ENCODE measurements at places on chromosomes 1 and 21.

DNA sequence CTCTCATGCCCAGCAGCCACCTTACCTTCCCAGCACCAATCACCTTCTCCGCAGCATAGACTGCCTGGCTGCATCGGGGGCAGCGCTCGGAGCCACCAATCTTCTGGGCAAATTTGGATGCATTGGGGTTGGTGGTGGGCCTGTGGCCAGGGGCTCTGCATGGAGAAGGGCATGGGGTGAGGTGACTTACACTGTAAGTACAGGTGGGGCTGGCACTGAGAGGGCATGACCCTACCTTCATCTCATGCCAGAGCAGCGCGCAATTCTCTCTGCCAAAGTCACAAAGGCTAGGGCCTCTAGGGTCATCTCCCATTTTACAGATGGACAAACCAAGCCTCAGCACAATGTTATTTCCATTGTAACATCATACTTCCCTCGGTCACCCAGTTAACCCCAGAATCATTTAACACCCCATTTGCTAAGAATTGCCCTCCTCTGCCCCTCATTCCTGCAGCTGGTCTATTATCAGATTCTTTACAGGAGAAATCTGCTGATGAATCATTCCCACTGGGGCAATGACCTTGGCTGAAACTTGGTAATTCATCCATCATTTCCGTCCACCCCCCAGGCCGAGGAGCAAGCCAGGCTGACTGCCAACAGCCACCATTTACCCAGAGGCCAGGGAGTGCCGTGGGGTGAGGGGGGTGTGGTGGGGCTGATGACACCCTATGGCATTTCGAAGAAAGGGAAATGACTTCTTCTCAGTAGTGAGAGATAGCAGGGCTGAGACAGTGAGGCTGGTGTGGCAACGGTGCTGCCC is 17.9 kb downstream of the CSRP1 start:
- DNase-seq: peak; percentile 93

DNA sequence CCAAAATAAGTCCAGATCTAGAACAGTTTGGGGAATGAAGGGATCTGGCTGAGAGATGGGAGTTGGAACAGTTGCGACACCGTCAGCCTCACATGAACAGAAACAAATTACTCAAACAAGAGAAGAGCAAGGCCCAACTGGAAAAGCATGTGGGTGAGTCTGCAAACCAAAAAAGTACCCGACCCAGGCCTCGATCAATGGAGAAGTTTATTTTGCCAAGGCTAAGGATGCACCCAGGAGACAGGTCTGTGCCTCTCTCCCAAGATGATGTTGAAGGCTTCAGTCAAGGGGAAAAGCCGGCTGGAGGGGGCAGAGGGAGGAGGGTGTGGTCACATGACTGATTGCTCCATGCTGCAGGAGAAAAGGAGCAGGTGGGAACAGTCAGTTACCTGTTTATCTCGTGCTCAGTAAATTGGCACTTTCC is 42.3 kb downstream of the KRTAP10-1 start:
- no peak for DNase-seq

DNA sequence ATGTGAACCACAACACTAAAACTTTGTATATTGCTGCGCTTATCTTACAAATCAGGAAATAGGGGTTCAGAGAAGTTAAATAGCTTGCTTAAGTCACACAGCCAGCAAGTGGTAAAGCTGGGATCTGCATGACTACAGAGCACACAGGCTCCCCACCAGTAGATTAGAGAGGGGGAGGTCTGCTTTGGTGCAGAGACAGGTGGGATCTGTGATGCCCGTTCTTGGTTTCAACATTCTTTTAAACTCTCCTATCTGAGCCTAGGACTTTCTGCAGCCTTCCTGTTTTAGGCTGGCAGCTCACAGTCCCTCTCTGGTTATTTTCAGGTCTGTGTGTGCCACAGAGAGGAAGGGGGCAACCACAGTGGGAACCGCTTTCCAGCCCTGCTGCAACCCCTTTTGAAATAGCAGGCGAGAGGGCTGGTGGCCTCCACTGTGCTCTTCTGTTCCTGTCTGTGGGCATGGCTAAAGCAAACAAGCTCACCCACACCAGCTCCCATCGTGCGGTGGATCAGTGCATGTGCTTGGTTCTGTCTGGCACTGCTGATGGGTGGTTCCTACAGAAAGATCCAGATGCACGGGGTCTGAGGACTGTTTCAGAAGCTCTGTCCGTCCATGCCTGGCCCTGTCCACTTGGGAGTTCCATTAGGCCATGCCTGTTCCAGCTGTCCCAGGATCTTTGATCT is 1.7 kb upstream of the IL6R start:
- DNase-seq: no peak

- no peak for DNase-seq
Observed at GRCh38 chr1:91775227-91775626, 110.7 kb downstream of the TGFBR3 start.

DNA sequence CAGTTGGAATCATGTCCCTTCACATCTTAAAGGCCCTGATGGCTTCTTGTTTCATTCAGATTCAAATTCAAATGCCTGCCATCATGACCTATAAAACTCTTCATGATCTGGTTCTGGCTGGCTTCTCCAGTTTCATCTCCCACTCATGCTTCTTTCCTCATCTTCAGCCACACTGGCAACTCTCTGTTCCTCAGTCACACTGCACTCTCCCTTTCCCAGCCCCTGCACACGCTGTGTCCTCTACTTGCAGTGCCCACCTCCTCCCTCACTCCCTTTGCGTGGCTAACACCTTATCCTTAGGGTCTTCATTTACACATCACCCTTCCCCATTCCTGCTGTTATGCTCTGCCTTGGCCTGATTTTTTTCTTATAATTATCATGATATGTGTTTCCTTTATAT is 120.6 kb upstream of the LMO4 start:
- DNase-seq: no peak

DNA sequence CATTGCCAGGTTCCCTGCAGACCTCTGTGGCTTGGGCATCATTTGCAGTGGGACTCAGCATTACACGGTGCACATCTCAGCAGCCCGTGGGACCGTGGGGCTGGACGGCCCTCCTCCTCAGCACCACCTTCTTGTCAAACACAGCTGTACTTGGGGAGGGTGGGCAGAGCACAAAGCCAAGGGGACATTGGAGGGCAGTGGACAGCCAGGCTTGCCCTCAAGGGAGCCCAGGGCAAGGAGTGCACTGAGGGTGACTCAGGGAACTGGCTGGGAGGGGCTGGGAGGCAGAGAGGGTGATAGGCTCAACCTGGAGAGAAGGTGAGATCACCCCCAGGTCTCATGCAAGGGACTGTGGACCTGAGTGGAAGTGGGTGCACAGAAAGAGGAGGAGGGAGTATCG is 3.4 kb downstream of the CAPN9 start:
- no peak for DNase-seq

GRCh38 chr21:46295177-46295770 is 9.1 kb downstream of the YBEY start:
- peak; percentile 62 for DNase-seq

DNA sequence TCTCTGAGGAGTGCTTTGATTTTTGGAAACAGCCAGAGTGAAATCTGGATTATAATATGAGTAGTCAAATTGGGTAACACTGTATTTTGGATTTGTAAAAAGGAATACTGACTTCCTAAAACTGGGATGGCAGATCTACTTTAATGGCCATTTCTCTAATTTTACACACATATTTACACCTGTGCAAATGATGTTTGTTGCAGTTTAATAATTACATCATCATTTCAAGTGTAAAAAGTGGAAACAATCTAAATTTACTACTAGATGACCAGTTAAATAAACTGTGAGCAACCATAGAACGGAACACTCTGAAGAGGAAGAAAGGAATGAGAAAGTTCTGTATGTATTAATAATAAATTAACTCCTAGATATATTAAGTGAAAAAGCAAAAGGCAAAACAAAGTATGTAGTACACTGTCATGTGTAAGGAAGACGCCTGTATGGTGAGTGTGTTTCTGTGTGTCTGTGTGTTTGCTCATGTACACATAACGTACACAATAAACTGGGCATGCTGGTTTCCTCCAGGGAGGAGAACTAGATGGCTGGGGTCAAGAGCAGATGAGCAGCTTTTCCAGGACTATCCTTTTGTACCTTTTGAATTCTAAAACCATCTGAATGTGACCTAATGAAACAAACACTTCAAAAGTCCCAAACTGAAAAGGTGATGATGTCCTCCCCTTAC is 2.9 kb upstream of the RHEX start:
- DNase-seq: no peak

- DNase-seq: peak; percentile 57
Observed at GRCh38 chr1:54294887-54295286, 94.9 kb downstream of the MRPL37 start.

DNA sequence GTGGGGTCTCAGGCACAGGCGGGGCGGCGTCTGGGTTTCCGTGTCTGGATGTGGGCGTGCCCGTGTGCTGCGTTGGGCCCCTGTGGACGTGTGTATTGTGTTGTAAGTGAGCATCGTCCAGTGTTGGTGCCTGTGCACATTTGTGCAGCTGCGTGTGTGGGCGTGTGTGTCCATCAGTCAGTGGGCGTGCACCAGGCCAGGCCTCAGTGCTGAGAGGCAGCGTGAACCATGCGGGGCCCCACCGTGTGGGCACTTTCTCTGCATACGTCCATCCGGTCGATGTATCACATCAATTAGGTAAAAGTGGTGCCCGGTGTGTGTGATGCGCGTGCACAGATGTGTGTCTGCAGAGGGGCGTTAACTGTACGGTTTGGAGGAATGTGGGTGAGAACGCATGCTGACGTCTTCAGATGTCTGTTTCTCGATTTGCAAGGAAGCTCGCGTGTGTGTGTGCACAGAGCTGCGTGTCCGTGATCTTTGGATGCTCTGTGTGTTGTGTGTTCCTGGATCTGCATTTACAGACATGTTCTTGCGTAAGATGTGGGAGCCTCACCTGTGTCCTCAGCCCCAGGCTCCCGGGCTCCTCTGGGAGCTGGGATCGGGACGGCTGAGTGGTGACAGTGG is 24.6 kb downstream of the AGRN start:
- DNase-seq: no peak

DNA sequence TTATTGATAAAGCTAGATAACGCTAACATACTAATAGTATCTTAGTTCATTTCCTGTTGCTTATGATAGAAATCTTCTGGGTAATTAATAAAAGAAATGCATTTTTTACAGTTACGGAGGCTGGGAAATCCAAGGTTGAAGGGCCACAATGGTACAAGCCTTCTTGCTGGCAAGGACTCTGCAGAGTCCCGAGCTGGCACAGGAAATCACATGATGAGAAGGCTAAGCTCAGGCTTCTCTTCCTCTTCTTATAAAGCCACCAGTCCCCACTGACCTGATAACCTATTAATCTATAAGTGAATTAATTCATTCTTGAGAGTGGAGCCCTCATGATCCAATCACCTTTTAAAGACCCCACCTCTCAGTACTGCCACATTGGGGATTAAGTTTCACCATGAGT is 82.6 kb downstream of the GPR161 start:
- DNase-seq: no peak

DNA sequence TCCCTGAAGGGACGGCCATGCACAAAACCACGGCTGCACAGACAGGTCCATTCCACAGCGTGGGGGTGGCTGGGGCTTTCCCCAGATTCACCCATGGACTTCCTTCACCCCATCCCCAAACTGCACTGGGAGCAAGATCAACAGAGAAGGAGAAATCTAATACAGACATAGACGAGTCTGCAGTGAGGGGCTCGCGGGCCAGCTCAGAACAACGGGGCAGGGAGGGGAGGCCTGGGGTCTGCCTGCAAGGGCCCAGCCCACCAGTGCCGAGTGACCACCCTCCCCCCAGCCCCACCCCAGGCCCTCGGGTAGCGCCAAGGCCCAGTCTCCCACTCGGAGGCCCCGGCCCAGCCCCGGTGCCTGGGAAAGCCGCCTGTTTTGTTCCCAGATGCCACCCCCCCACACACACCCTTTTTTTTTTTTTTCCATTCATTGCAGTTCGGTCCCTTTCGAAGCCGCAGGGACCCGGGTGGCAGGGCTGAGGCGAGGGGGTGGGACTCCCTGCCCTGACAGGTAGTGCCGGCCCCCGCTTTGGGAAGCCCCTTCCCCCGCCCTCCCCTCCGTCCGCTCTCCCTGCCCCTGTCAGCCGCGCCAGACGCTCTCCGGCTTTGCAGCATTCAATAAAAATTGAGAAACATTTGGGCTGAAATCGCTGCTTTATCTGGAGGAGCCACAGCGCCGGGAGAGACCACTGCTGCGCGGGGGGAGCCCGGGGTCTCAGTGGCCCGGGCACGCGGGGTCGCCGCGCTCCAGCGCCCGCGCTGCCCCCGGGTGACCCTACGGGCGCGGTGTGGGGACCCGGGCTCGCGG is 543 bp upstream of the EPHB2 start:
- peak; percentile 77 for DNase-seq

DNA sequence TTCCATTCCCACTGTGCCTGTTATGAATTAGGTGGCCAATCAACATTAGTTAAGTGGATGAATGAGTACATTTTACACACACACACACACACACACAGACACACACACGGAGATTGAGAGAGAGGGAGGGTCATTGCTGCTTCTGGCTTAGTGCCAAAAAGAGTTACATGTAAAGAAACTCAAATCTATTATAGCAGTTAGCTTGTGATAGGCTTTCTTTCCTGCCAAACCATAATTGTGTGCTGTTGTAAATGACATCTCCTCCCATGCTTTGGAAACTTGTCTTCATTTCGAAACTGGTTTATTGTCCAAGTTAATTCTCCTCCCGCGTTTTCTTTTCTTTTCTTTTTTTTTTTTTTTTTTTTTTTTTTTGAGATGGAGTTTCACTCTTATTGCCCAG is 1.4 kb upstream of the MT1HL1 start:
- no peak for DNase-seq

DNA sequence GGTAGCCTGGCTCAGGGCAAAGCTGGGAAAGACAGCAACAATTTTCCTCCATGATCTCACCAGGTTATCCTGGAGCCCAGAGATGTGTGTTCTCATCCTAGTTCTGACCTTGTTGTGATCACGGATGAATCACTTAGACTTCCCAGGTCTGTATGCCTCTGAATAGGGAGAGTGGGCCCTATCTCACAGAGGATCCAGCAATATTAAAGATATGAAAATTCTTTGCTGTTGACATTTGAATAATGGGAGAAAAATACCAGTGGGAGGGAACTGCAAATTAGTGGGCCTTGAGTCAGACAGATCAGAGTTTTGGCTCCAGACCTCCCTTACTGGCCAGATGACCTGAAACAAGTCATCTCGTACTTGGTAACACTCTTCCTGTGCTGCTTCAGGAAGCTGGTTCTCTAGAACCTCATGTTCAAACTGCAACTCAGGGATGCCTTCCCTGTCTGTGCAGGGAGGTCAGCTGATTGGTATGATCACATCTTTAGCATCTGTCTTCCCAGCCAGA is 32.8 kb upstream of the RNF19B start:
- peak; percentile 88 for DNase-seq

- no peak for DNase-seq
Observed at GRCh38 chr1:67304023-67304422, 3.6 kb upstream of the IL12RB2 start.

DNA sequence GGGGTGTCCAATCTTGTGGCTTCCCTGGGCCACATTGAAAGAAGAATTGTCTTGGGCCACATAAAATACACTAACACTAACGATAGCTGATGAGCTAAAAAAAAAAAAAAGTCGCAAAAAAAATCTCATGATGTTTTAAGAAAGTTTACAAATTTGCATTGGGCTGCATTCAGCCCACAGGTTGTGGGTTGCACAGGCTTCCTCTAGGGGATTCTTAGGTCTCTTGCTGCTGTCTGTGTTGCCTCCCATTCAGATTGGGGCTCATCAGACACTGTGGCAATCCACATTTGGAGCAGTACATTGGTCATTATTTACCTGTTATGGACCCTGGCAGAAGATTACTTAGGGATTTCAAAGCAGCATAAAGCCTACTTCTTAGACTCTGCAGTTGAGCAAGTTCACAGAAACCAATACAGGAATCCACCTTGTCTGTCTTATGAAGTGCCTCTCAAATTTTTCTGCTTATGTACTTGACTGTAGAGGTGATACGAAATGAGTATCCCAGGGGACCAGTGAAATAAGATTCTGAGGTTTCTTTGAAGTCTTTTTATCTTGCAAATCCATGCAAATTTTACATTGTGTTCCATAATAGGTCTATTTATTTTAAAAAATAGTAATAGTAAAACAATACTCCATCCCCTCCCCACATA is 205.5 kb downstream of the RPS6KC1 start:
- no peak for DNase-seq

Data from choroid plexus epithelial cell (primary cell).